ENCODE measurements at places on chromosomes 7 and 10.

DNA sequence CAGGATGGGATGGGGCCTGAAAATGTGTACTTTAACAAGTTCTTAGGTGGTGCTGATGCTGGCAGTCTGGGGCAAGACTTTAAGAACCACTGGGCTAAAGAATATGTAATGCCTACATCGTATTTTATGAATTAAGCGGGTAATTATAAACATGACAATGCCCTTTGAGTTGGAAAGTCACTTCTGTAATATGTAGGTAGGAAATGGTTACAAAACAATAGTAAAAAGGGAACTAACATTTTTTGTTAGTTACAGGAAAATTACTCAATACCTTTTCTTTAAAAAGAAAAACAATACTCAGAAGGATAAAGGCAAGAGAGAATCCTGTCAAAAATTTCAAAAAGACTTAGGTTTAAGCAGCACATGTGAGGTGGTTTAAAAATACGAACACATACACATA lies 48.3 kb upstream of the STEAP4 start:
- no peak for DNase-seq

GRCh38 chr7:142334236-142334635 lies 76.4 kb upstream of the PRSS58 start:
- DNase-seq, result no peak

DNA sequence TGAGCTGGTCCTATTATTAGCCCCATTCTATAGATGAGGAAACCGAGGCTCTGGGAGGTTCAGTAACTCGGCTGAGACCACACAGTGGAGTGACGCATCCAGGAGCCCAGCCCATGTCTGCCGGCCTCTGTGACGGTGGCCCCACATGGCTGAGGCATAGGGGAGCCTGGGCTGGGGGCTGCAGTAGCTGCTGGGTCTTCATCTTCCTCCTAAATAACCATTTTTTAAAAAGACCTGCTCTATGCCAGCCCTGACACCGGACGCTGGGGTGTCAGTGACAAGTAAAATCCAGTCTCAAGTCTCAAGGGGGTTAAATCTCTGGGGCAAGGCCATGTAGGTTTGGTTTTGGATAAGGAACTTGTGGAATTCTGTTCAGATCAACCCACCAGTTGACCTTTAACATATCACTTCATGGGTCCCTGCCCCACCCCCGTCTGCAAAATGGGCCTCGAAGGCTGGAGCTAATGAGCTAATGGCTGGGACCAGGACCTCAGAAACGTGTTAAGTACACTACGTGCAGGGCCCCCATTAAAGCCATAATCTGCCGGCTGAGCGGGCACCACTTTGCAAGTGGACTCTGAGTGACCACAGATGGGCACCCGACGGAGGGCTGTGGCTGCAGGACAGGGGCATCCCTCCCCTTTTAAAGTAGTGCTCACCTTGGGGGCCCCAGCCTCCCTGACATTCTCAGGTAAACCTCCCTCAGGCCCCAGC lies 136.5 kb upstream of the UNC5B start:
- peak; percentile 10 for DNase-seq

GRCh38 chr7:53205006-53205405 lies 169.6 kb downstream of the POM121L12 start:
- DNase-seq, result no peak

GRCh38 chr10:17109475-17110207 lies 20.0 kb downstream of the CUBN start:
- no peak for DNase-seq

DNA sequence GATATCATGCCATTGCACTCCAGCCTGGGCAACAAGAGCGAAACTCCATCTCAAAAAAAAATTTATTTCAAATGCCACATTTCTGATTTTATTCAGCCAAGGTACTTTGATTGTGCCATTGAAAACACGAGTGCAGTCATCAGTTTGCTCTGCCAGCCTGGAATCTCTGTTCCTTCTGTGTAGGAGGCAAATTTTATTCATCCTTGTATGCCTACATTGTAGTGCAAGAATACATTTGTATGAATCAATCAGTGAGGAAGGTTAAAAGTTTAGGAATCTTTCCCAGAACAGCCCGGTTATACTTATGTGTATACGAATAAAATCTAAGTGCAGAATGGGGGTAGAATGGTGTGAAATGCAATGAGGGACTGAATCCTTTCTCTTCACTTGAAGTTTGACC lies 886 bp upstream of the TET1 start:
- DNase-seq, result no peak

DNA sequence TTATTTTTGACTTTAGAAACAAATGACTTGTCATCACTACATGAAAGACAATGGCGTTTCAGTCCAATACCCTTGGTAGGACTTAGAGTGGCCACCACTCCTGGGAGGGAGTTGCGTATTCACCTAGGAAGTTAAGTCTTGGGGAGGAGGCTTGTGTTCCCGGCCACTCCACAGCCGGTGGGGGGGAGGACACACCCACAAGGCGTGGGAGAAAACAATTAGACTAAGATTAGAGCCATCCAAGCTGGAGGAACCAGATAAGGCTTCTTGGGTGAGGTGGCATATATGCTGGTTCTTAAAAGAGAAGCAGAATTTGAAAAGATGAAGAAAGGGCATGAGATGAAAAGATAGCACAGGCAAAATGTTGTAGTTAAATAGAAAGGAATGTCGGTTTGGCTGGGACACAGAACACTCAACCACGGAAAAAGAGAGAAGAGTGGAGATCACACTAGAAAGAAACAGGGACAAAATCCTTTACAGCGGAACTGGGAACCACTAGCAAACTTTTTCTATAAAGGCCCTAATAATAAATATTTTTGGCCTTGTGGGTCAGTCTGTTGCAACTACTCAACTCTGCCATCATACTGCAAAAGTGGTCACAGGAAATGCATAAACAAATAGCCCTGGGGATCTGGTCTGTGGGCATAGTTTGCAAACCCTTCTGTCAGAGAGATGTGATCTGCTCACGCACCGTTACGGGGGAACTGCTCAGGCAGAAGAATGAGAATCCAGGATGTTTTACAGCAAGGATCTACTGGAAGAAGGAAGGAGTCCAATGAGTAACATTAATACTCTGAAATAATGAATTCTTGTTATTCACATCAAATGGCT lies 651.8 kb downstream of the PARD3 start:
- DNase-seq, result no peak

DNA sequence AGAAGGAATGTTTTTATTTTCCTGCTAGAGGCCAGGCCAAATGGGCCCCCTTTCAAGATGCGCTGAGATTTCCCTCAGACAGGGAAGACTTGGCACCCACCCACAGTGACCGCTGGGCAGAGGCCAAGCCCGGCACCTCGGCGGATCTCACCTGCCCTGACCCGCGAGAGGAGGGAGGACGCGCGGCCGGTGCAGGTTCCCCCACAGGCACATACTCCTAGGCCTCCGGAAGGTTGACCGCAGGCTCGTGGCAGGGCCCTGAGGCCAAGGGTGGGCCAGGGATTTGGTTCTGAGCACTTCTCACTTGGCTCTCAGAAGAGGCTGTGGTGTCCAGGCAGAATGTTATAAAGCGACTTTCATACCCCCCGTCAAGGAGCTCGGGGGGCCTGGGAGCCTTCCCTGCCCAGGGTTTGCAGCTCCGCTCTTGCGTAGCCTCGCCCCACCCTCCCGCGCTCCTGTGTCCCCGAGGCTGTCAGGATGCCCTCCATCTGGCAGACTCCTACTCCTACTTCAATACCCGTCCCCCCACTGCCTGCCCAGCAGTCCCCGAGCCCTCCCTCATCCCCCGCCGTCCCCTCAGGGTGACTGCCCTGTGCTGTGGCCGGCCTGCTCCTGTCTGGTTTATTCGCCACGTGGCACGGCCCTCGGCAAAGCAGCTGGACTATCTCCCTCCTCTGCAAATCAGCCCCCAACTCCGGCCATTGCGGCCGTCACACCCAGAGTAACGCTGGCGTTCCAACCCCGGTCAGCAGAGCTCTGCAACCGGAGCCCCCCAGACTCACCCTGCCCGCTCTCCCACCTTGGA lies 50.6 kb upstream of the PDGFA start:
- DNase-seq, result no peak

DNA sequence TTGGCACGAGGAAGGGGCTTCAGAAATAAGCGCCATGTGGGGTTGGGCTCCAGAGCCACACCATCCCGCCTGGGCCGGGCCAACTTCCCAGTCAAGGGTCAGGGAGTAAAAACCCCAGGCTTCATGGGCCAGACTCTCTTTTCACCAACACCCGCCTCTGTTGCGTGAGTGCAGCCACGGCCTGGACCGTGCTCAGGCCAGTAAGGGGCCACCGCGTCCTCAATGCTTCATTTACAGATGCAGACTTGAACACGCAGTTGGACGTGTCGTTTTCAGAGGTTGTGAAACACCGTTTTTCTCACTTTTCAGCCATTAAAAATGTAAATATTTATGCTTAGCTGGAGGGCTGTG lies 161.0 kb downstream of the WDR37 start:
- no peak for DNase-seq

DNA sequence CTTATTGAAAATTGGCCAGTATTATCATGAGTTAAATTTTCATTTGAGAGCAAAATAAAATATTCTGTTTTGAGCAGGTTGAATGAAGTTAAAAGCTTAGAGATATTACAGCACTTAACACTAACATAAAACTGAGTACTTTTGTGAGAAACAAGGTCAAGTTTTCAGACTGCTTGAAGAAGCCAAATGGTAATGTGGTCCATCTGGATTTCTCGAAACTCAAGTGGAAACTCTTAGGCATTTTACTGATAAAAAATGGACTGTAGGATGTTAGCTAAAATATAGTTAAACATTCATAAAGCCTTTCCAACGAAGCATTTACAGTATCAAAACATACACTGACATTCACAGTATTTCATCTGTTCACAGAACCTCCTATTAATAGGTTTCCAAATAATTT lies 528.1 kb upstream of the SEMA3D start:
- DNase-seq, result no peak

GRCh38 chr7:81075150-81075549 lies 156.3 kb upstream of the SEMA3C start:
- no peak for DNase-seq

GRCh38 chr10:63603709-63604445 lies 82.7 kb downstream of the REEP3 start:
- no peak for DNase-seq

DNA sequence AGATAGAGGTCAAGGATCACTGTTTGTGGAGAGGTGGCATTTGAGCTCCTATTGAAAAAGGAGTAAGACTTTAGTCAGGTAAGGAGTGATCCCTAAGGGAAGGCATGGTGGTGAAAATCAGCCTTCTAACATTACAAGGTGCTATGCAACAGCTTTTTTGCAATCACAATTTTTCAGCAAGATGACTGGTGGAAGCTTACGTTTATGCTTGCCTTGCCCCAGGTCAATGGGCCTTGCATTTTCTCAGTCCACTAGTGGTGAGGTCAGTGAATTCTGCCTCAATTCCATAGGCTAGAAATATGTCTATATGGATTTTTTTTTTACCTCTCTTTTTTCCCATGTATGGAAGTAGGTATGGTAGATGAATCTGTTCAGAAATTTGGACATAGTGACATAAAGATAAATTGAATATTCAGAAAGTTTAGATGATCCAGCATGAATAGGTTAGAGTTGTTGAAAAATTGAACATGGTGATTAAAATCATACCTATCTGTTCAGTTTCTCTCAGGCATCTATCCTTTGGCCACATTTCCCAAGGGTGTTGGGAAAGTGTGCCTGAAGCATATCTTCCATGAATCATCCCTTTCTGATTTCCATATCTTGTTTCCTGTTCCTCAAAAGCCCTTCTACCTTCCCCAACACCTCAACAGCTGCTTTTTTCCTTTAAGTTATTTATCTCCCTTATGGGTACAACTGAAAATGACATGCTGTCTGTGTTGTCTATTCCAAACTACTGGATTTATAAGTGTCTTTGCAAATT lies 71.9 kb upstream of the PTPRZ1 start:
- no peak for DNase-seq

- DNase-seq, result no peak
These were observed 150.3 kb downstream of the NEBL start for GRCh38 chr10:20746856-20747255.

DNA sequence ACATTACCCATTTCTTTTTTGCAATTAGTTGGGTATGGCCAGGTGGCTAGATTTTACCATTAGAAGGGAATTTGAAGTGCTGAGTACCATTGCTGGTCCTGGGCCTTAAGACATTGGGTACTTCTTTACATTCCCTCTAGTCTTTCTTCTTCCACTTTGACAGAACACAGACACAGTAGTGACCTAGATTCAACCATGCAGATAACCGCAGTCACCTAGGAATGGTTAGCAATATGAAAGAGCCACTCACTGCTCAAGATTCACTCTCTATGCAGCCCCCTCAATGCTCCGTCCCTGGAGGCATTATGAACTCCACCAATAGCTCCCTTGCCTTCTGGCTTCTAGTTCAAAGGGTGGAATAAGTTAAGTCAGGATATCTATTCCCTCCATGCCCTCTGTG lies 16.2 kb upstream of the PON1 start:
- DNase-seq, result no peak
